ENCODE measurements at places on chromosomes 3 and 15.

GRCh38 chr3:151724576-151725562 lies 8.9 kb upstream of the AADACL2 start:
- no peak for DNase-seq

DNA sequence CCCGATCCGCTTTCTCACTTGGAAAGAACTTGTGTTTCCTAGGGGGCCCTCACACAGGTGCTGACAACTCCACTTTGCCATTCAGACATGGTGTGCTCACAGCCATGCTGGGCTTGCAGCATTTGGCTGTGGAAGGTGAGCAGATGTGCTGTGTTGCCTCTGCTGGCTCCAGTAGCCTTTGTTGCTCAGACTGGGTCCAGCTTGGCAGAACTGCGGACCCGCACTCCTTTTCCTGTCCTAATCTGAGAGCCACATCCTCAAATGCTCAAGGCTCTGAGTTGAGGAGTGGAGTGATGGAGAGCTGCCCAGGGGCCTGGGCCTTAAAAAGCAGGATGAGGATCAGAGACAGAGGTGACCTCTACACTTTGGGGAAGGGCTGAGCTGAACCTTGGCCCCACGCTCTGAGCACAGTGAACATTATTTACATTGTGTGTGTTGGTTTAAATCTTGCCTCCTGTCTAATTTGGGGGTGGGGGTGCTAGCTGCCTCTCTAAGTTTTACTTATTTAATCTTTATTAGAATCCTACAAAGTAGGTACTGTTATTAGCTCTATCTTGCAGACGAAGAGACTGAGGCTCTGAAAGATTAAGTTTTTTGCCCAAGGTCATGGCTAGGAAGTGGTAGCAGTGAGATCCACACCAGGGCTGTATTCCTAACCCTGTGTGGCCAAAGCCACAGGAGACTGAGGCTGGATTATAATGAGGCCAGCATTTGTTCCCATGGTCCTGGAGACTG lies 17.2 kb downstream of the ACOX2 start:
- no peak for DNase-seq

DNA sequence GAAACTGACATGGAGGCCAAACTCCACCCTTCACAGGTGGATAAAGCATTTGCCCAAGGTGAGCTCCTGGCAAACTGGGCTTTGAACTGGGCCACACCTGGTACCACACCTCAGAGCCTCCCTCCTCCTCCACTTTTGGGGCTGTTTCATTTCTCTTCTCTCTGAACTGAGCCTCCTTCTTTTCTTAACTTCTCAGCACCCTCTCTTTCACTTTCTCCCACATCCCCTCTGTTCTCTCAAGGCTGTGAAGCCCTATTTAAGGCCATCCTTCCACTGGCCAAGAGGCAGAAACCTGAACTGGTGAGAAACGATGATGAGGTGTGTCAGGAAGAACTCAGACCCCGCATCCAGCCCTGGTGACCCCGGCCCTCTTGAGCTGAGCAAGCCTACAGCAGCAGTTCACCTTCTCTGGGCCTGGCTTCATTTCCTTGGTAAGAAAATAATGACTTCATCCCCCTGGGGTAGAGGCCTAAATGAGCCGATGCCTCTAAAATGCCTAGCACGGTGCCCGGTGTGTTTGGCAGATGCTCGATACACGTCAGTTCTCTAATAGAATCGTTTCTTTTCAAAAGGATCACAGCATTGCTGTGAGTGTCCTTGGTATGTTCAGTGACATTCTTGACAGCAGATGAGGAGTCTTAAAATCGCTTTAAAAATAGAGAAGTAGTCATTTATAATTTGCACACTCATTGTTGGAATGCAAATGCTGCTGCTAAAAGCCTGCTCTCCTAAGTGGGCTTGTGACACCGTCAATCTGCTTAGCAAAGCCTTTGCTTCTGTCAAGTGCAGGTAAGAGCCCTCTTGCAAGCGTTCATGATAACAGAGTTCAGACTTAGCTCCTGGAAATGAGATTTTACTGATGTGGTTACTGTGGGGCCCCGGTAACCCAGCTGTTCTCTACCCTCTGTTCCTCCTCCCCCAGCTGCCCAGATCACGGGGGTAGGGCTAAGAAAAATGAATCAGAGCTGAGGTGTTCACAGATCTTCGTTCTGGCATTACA lies 97.7 kb upstream of the ATP2B2 start:
- DNase-seq: peak; percentile 83

DNA sequence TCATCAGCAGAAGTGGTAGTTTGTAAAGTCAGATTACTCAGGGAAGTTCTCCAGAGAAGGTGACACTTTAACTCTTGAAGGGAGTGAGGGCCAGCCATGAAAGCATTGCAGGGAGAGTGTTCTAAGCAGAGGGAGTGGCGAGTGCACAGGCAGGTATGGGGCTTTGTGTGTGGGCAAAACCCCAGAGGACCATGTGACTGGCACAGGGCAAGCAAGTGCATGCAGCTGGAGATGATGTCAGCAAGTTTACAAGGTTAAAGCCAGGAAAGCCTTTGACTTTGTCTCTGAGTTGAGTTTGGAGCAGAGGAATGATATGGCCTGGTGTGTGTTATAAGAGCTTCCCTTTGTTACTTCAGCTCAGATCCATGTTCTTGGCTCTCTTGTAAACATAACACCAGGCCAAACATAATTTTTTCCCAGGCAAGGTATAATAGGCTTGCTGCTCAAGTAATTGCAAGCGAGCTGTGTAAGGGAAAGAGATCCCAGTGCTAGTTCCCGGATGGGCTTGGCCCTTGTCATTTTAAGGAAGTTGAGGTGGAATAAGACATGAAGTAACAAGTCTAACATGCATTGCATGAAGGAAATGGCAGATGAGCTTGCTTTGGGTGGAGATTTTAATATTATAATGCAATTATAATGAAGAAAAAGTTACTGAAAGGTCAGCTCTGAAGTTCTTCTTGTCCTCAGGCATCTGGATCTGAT lies 341.1 kb upstream of the LRRC3B start:
- DNase-seq: no peak

All from activated CD4-positive, alpha-beta T cell treated with anti-CD3 and anti-CD28 coated beads for 36 hours (primary cell).